ENCODE measurements at places on chromosomes 7 and 10.

DNA sequence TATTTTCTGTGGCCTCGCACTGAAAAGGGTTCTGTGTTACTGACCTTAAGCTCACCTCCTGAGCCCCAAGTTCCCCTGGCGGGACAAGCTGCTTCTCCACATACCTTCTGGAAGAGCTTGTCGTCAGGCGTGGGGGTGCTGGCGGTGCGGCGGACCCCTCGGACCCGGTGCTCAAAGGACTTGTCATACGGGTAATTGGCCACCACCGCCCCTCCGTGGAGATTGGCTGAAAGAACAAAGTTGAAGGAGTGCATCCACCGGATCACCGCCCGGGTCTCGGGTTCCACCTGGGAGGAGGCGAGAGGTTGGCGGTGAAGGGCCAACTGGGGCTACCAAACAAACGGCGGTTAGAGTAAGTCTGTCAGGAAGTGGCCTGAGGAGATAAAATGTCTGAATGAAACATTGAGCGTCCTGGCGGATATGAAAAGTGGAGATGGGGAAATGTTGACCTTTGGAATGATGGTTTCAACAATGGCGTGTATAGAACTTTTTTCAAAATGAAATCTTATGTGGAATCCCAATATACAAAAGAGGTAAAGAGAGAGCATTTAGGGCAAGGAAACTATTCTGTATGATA lies 16.5 kb downstream of the CPN1 start:
- no peak for DNase-seq

DNA sequence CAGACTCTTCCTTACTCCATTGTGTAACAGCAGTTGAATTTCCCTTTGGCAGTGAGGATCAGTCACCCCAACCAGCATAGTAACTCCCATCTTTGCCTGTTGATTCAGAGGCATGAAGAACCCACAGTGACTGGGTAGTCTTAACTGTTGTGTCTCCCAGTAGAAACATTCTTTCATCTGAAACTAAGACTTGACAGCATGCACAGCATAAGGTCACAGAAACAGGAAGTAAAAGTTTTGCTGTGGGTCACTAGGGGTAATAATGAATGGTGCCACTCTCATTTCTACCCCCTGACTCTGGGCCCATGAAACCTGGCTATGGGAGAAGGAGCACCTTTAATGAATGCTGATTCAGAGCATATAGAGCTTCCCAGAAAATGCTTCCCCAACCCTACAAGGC lies 8.3 kb upstream of the FRMPD2 start:
- no peak for DNase-seq

- no peak for DNase-seq
These were observed 1.5 kb downstream of the MEST start for GRCh38 chr7:130493275-130493873.

DNA sequence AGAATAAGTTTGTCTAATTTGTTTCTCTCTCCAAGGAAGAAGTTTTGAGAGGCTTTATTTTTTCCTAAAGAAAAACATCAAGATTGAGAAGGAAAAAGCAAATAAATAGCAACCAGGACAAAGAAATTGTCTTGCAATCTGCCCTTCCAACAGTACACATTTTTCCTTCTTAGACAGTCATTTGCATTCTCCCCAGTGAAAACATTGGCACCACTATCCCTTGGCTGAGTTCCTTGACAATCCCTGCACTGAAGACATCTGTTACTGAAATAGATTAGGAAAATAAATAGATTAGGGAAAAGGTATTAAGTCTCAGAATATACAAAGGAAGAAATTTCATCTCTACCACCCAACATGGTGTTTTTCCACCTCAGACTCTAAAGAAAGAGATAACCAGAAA lies 12.2 kb upstream of the TMEM243 start:
- no peak for DNase-seq

DNA sequence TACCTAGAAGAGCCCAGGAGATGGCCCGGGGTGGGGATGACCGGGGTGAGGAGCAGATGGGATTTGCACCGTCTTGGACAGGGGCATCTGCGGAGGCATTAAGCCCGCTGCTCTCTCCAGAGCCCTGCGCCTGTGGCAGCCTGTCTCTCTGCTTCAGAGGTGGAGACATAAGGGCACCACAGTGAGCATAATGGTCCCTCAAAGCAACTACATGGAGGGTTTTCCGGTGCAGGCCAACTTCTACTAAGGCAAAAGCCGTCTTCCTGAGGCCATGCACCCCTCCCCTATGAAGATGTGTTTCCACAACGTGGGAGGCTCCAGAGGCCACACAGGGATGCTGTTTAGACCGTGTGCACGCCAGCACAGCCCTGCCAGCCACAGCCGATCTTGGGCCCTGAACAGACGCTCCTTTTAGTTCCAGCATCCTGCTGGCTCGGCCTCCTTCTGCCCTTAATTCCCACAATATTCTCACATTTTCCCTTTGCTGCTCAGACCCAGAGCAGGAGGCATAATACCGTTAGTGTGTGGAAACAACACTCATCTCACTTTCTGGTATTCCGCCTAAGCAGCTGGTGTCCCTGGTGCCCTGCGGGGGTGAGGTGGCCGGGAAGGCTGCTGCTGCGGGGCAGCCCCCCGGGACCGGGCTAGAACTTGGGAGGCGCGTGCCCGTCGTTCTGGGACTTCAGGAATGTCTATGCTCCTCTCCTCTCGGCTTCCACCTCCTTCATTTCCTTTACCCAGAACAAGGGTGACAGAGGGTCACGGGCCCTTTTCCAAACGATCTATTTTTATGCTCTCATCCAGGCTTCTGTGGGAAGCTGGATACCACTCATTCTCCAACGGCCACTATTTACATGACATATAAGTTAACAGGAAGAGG lies 266.9 kb downstream of the TNS3 start:
- no peak for DNase-seq

DNA sequence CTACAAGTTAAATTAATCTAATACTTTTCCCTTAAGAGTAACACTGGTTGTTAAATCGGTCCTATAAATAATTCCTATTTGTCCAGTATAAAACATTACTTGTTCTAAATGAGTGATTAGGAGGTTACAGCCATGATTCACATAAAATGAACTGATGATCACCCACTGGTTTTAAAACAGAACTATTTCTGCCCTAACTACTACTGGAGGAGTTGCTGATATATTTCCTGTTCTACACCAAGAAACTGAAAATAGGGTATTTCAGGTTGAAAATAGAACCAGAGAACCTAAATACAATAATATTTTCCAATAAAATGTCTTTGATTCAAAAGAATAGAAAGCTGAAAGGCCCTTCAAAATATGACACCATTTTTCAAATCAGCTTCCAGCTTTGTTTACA lies 30.9 kb downstream of the DNAJC1 start:
- no peak for DNase-seq

DNA sequence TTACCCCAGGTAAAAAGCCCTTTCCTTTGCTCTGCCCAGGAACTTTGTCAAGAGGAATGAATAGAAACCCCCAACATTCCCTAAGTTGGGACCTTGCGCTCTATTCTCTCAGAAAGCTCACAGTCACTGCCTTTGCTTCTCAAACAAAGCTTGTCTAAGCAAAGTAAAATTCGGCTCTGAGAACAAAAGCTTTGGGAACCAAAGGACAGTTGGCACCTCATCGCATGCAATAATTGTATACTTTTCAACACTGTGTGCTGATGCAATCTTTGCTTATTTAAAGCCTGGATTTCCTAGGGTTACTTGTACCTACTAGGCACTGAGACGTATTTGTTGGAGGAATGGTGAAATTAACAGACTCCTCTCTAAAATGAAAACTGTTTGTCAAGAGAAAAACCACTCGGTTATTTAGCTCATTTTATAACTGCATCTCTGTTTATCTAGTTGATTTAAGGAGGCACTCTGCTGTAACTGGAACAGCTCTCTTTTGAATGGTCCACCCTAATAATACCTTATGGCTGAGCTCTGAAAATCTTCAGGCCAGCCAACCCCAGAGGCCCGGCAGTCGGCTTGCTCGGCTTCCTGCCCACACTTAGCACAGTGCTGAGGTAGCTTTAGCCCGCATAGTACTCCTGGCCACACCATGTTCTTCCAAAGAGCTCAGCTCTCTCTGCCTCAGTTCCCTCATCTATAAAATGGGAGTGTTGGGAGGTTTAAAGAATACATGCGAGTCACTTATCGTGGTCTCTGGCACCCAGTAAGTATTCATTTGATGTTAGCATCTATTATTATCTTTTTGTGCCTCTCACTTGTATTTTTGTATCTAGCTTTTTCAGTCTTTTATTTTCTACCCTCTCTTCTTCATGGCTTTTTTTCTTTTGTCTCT lies 80.2 kb upstream of the PRR15 start:
- DNase-seq: no peak

- DNase-seq: no peak
These were observed 20.9 kb downstream of the WBP1L start for GRCh38 chr10:102764470-102765161.

DNA sequence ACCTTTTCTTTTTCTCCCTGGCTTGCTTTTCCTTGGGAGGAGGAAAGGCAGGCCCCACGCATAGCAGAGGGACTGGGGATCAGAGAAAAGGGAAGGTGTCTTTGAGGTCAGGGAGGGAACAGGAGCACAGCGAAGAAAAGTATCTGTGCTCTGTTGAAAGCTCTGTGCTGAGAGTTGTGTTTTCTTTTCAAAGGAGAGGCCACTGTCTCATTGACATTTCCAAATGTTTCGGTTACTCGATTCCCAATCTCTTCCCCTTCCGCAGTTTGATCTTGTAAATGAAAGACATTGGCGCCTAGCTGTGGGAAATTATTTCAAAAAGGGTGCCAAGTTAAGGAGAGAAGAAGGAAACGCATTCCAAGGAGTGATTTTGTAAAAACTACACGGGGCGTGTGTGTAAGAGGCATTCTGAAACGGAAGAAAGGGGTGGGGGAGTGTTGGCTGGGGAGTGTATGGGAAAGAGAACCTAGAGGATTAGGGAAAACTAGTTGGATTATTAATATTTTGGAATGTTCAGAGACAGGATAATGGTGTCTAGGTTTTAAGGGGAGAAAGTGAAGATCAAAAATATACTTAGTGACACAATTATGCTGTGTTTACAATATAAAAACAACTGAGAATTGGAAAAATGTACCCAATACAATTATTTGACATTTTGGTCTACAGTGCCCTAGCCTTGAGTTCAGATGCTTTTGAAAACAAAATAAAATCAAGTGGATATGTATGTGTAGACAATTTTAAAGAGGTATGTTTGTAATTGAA lies 708 bp downstream of the KLHDC10 start:
- DNase-seq: peak; percentile 27

- no peak for DNase-seq
These were observed 445.2 kb downstream of the KCNMA1 start for GRCh38 chr10:77192402-77192801.

DNA sequence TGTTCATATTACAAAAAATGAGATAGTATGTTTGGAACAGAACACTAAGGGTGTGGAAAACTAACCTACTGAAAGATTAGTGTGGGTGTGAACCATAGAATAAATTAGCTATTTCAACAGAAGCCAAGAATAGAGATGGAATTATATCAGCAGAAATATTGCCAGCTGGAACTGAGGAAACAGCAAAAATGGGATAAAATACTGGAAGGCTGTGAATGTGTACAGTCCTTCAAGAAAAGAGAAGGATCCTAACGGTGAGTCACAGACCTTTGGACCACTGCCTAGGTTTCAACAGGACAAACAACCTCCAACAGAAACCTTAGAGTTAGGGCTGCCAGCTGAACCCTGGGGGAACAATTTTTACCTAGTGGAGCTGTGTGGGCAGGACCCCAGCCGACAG lies 395.0 kb downstream of the ZWINT start:
- no peak for DNase-seq

DNA sequence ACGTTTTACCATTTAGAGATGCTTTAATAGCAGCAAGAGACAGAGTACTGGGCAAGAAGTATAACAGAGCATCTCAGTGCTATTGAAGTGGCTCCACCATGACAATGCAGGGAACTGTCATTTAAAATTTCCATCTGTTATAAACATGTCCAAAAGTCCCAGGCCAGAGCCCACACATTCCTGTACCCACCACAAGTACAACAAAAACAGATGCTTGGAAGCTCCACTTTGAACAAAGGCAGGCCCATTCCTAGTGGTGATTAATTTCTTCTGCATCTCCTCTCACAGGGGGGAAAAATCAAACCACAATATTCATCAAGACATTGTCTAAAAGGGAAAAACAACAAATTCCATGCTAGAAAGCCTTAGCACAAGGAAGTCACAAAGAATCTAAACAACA lies 627.9 kb downstream of the PARD3 start:
- DNase-seq: no peak

GRCh38 chr7:118753479-118753878 lies 529.0 kb downstream of the ANKRD7 start:
- DNase-seq: no peak

Data from anterior cingulate cortex (tissue), 58 donors.